RWPE2 (cell line): ENCODE measurements at places on chromosomes 12 and 14.

- DNase-seq = no peak
- no peaks in the 10 kb centered on the region for H3K36me3 ChIP-seq
- peaks cover 15% of the 10 kb centered on the region for H3K4me1 ChIP-seq
- peak overlapping the region; percentile 26 for H3K27ac ChIP-seq
- peak overlapping the region; percentile 66 for H3K4me3 ChIP-seq
These were observed 795 bp downstream of the LMBR1L start for GRCh38 chr12:49109641-49110463.

- no peak overlapping the region for H3K27ac ChIP-seq
- DNase-seq = no peak
- H3K36me3 ChIP-seq = no peaks in the 10 kb centered on the region
- H3K27me3 ChIP-seq = no peaks in the 10 kb centered on the region
- H3K4me1 ChIP-seq = peaks cover 5% of the 10 kb centered on the region
These were observed 523.5 kb downstream of the SLC16A7 start for GRCh38 chr12:60119327-60119726.

GRCh38 chr12:24756479-24757024 lies 192.3 kb downstream of the BCAT1 start:
- H3K27ac ChIP-seq = no peak overlapping the region
- H3K27me3 ChIP-seq = no peaks in the 10 kb centered on the region
- no peak for DNase-seq
- no peak overlapping the region for H3K4me3 ChIP-seq

DNA sequence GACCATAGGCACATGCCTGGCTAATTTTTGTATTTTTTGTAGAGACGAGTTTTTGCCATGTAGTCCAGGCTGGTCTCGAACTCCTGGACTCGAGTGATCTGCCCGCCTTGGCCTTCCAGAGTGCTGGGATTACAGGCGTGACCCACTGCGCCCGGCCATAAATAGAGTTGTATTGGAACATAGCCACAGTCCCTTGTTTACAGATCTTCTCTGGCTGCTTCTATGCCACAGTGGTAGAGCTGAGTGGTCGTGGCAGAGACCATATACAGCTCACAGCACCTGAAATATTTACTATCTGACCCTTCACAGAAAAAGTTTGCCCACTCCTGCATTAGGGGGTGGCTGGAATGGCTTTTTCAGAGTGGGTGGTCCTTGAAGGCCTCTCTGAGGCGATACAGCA lies 28.0 kb upstream of the TSPAN9 start:
- no peak overlapping the region for H3K27ac ChIP-seq
- no peak for DNase-seq
- no peak overlapping the region for H3K4me3 ChIP-seq
- no peaks in the 10 kb centered on the region for H3K27me3 ChIP-seq

GRCh38 chr12:95600567-95600966 lies 49.3 kb upstream of the USP44 start:
- H3K36me3 ChIP-seq = no peaks in the 10 kb centered on the region
- no peak for DNase-seq
- no peak overlapping the region for H3K27ac ChIP-seq
- no peak overlapping the region for H3K4me3 ChIP-seq
- H3K4me1 ChIP-seq = no peaks in the 10 kb centered on the region

GRCh38 chr14:99735189-99736135 lies 51.4 kb downstream of the CYP46A1 start:
- H3K27me3 ChIP-seq = no peaks in the 10 kb centered on the region
- peak; percentile 45 for DNase-seq

DNA sequence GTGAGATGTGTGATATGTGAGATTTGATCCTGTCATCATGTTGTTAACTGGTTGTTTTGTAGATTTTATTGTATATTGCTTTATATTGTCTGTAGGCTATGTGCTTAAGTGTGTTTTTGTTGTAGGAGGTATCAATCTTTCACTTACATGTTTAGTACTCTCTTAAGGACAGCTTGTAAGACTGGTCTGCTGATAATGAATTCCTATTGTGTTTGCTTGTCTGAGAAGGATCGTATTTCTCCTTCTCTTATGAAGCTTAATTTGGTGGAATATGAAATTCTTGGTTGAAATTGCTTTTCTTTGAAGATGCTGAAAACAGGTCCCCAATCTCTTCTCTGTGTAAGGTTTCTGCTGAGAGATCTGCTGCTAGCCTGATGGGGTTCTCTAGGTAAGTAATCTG lies 94.5 kb upstream of the ARHGAP5 start:
- no peaks in the 10 kb centered on the region for H3K4me1 ChIP-seq
- H3K27me3 ChIP-seq = no peaks in the 10 kb centered on the region
- no peak overlapping the region for H3K27ac ChIP-seq
- H3K4me3 ChIP-seq = no peak overlapping the region
- no peak for DNase-seq
- H3K36me3 ChIP-seq = 0 out of 2 replicates have a peak, but pooled peaks cover 4% of the 10 kb centered on the region

DNA sequence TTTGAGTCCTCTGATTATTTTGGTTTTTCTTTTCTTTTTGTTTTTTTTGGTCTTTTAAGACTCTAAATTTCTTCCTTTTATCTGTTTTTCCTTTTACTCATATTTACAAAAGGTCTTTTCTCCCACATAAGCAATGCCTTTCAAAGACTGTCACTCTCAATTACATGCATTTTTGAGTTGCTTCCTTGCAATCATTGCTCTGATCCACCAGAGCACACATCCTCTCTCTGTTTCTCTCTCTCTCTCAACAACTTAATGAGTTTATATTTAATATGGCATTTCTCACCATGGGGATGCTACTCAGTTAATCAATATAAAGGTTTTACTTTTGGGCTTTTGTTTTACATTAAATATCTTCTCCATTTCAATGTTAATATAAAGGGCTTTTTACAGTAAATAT lies 62.7 kb upstream of the OR10AD1 start:
- peaks cover 48% of the 10 kb centered on the region for H3K27me3 ChIP-seq
- no peak for DNase-seq
- H3K27ac ChIP-seq = no peak overlapping the region
- no peaks in the 10 kb centered on the region for H3K36me3 ChIP-seq
- no peaks in the 10 kb centered on the region for H3K4me1 ChIP-seq

DNA sequence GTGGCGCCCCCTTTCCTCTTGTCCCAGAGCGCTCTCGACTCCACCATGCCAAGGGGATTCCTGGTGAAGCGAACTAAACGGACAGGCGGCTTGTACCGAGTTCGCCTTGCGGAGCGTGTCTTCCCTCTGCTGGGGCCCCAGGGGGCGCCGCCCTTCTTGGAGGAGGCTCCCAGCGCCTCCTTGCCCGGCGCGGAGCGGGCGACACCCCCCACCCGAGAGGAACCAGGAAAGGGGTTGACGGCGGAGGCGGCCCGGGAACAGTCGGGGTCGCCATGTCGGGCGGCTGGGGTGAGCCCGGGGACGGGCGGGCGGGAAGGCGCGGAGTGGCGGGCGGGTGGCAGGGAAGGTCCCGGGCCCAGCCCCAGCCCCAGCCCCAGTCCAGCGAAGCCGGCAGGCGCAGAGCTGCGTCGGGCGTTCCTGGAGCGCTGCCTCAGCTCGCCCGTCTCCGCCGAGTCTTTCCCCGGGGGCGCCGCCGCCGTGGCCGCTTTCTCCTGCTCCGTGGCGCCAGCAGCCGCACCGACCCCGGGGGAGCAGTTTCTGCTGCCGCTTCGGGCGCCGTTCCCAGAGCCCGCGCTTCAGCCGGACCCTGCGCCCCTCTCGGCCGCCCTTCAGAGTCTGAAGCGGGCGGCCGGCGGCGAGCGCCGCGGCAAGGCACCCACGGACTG lies 376 bp downstream of the INSM2 start:
- H3K27me3 ChIP-seq = peaks cover 74% of the 10 kb centered on the region
- no peaks in the 10 kb centered on the region for H3K36me3 ChIP-seq
- no peaks in the 10 kb centered on the region for H3K4me1 ChIP-seq
- DNase-seq = no peak
- no peak overlapping the region for H3K27ac ChIP-seq
- peak overlapping the region; percentile 32 for H3K4me3 ChIP-seq
